Lung (tissue), 17 donors: ENCODE measurements at places on chromosomes 4 and X. TPM values are rescaled to one million over a fixed set of nuclear protein-coding genes. Genes with fewer than 3 reads are reported as not detected.

DNA sequence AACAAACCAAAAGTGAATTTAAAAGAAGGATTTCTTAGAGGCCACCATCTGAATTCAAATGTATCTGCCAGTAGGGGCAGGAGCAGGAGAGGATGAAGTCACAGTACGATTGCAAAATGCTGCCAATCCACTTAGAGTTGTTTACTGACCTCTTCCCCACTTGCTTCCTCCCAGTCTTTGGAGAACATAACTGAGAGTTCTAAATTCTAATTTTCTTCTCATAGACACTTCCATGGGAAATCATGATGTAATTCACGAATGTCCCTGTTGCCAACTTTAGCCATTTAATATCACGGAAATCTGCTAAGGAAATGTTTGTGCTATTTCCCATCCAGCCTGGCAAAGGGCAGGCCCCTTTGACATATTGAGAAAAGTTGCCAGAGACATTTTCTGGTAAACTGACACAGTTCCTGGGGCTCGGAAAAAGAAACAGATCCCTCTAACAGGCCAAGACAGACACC is 33.6 kb upstream of the NOCT start:
- no peaks in the 10 kb centered on the region for H3K4me1 ChIP-seq
- no peaks in the 10 kb centered on the region for H3K27me3 ChIP-seq
- peak; percentile 85 for DNase-seq
- peak overlapping the region; percentile 60 for H3K27ac ChIP-seq

Gene SCML2
- total RNA-seq, result 0.74 TPM

Gene SHROOM4
- total RNA-seq, result 63.3 TPM

Gene HPGD
- 144 TPM for total RNA-seq

GRCh38 chr4:74682567-74683359 is 111.6 kb downstream of the BTC start:
- H3K36me3 ChIP-seq, result no peaks in the 10 kb centered on the region
- H3K27me3 ChIP-seq, result no peaks in the 10 kb centered on the region
- H3K27ac ChIP-seq, result no peak overlapping the region
